Activated CD4-positive, CD25-positive, alpha-beta regulatory T cell treated with anti-CD3 and anti-CD28 coated beads, Interleukin-2, amount 50 U/mL, for 72 hours (primary cell): ENCODE measurements at places on chromosomes 3 and 15.
A peak's percentile ranks its signal among the peaks of the same experiment; 100 is the strongest.

DNA sequence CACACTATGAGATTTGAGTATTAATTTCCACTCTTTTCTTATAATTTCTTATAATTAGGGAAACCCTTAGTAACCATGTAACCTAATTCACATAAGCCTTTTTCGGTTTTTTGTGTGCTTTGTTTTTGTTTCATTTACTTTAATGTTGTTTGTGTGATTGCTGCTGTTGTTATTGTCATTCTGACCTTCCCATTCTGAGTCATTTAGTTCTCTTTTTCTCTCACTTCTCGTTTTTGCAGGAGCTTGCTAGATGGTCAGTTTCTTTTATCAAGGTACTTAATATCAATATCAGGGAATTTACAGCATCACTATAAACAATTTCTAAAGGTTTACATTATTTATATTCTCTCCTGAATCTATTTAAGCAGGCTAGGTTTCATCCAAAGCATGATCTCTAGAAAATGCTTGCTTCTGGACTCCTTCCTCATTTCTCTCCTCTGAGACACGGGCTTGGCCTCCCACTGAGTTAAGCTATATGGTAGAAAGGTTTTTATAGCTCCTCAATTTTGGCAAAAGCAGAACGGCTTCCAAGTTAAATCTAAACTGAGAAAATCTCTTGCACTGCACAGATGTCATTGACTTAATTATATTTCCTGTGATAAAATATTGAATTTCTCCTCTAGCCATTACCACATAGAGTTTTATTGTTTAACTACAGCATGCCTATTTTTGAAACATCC lies 534.2 kb downstream of the NSUN3 start:
- no peak for DNase-seq

- DNase-seq, result no peak
Observed at GRCh38 chr3:32413845-32414521, 22.3 kb downstream of the CMTM7 start.

- DNase-seq, result no peak
Observed at GRCh38 chr3:183193762-183194689, 31.5 kb upstream of the LAMP3 start.

DNA sequence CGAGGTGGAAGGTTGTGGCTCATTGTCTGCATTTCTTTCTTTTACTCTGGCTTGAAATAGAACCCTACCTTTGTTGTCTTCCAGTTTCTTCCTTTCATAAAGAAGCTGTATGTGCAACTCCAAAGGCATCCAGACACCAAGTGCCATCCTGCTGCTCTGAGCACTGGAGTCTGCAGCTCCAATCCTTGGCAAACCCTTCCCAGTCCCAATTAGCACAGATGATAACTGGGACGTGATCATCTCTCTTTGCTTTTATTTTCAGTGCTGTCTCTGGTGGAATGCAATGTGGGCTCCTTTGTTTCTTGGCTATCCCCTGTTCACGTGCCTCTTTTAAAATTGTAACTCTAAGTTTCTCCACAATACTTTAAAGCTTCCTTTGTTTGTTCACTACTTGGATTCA lies 140.9 kb downstream of the AQP9 start:
- DNase-seq, result no peak

DNA sequence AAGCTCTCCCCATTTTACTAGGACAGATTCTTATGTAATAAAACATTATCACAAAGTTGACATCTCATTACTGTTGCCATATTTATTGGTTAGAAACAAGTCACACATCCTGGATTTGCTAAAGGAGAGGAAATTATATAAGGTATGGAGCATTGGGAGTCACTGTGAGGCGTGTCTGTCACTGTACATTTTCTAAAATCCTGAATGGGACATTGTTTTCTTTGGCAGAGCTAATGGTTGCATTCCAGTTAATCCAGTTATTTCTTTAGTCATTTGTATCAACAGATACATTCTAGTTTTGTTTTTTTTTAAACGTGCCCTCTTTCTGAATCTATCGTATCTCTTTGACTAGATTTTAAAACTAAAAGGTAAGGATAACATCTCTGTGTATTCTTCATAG lies 70.2 kb upstream of the MITF start:
- DNase-seq, result no peak

GRCh38 chr3:33061782-33062181 lies 35.2 kb downstream of the GLB1 start:
- DNase-seq, result no peak

DNA sequence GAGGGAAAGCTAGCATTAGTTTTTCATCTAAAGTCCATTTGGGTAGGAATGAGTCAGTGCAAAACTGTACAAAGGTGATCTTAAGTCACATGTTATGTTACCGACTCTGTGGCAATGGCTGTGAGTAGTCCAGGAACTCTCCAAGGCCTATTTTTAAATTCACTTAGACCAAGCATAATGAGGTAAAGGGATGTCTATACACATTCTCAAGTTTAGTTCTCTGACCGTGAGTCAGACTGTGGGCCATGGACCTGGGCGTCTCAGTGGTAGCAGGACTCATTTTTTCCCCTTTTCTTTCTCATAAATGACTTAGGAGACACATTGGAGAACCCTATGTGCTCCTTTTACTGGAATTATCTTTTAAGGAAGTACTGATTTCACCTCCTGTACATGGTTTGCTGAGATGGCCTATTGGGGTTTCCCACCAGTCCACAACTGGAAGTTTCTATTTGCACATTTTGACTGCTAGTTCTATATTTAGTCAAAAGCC lies 488.7 kb upstream of the TPRG1 start:
- DNase-seq, result no peak

- DNase-seq, result no peak
Observed at GRCh38 chr3:188298585-188298984, 144.6 kb downstream of the LPP start.

- DNase-seq, result no peak
Observed at GRCh38 chr15:48096355-48096786, 24.4 kb upstream of the SLC24A5 start.

DNA sequence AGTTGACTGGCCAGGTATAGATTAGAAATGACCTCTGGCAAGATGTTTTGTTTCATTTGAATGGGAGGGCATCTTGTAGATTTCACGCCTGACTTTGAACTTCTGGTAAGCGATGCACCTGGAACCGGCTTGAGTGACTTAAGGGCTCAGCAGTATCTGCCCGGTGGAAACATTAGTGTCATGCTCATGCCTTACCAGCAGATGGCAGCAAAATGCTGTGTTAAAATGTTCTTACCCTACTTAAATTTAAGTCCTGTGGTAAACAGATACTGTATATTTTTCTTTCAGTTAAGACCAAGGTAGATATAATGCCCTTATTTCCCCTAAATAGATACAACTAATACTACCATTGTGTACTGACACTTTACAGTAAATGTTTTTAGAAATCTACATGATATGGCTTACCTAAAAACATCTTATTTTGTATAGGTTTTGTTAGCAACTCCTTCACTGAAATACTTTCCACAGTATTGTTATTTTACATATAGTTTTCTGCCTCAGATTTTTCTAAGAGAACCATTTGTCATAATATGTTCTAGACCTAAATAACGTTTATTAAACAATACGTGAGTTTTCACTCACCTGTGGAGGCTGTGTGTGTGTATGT lies 25.5 kb downstream of the ASB7 start:
- peak; percentile 53 for DNase-seq

DNA sequence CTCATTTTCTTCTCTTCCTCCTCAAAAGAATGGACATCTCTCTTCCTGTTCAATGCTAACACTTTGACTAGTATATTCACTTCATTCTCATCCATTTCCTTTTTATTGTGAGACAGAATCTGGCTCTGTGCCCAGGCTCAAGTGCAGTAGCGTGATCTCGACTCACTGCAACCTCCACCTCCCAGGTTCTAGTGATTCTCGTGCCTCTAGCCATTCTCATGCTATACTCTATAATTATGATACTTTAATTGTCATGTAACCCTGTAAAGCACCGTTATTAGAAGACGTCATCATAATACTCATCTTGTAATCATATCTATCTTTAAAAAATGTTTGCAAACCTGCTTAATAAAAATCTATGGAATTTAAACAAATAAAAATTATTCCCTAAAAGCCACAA lies 107.0 kb downstream of the SHOX2 start:
- DNase-seq, result no peak

DNA sequence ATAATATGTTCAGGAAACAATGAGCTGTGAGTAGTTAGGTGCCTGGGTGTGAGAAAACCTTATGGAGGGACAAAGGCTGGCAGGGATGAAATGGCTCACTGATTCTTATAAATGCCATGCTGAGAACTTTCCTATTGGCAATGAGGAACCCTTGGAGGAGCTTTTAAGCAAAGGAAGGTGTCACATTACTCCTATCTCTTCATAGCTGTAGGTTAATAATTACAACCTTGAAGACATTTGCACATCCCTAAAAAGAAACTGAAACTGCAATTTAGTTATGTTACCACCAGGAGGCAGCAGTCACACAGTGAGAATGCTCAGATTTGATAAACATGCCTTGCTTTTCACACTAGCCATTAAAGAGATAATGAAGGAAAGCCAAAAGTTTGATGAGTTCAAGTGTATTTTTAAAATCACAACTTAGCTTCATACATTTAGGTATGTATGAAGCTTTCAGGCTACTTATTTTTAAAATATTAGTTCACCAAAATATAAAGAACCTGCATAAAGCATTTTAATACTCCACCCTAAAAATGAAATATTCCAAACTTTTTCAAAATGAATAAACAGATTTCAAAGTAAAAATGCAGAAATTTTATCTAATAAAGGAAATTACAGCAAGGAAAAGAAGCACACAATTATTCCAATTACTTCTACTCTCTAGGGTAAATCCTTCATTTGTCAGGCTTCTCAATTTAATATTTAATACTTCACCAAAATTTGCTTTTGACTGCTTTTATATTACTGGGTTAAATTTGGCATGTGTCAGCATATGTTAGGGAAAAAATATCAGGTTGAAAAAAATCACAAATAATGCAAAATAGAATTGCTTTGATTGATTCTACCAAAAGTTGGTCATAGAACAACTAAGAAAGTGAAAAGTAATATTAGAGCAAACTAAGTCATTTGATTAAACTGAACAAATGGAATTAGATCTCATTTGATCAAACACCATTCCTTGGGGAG lies 136.9 kb upstream of the SLC2A2 start:
- no peak for DNase-seq

- no peak for DNase-seq
Observed at GRCh38 chr3:140128217-140128616, 193.2 kb downstream of the CLSTN2 start.

DNA sequence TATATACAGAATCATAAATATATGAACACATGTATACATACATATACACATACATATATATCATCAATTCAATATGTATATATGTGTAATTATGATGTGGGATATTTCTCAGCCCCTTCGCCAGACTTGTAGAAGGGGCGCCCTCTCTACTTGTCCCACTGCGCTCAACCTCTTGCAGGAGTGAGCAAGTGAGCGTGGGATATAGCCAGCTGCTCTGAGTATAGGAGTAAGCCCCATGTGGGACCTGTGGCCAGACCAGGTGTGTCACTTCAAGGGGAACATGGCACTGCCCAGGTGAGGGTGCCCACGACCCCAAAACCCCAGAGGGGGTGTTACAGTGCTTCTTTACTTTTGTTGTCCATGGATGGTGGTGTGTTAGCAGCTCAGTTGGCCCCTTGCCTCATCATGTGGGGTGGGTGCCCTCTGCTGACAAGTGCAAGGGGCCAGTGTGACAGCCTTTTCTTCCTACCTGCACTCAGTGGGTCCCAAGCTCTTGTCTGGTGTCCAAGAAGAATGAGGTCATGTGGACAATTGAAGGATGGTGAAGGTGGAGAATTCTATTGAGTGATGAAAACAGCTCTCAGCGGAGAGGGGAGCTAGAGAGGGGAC lies 304.1 kb downstream of the UNC13C start:
- DNase-seq, result no peak

DNA sequence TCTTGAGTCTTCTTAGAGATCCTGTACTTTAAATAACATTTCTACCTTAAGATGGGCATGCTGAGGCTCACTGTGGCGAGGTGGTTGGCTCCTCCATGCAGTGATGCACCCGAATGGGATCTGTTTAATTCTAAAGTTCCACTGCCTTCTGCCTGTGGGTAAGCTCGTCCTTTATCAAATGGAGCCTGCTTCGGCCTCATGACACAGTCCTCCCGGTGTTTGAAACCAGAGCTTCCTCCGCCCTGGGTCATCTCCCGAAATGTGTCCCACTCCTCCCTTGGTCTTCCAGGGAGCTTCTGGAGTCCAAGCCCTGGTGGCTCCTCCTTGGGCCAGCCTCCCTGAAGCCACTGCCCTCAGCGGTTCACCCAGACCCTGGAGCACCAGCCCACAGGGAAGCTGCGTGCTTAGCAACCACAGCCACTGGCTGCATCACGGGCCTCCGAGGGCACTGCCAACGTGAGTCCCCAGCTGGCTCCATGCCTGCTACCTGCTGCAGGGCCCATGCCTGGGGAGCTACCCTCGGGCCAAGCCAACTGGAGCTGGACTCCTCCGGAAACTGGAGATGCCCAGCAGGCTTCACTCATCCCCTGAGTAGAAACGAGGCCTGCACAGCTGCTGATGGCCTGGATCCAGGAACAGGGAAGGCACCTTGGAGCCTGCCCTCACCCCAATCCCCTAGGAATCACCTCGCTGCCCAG lies 3.3 kb downstream of the RHCG start:
- no peak for DNase-seq
